ENCODE measurements at places on chromosomes 7 and 10.

- no peak for DNase-seq
Measured at GRCh38 chr7:85483177-85483576, 296.3 kb upstream of the SEMA3D start.

DNA sequence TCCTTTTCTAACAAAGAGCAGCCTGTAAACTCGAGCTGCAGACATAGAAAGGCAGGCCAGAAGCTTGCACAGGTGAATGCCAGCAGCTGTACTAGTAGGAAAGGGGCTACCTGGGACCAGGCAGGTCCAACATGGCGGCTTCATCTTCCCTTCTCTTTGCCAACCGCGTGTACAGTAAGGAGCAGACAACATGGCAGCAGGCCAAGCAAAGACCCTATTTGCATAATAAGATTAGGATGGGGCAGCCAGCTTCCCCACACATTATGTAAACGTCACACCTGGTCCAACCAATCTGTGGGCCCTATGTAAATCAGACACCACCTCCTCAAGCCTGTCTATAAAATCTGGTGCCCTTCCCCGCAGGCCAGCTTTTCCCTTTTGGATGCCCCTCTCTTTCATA lies 1186.5 kb upstream of the AUTS2 start:
- no peak for DNase-seq

DNA sequence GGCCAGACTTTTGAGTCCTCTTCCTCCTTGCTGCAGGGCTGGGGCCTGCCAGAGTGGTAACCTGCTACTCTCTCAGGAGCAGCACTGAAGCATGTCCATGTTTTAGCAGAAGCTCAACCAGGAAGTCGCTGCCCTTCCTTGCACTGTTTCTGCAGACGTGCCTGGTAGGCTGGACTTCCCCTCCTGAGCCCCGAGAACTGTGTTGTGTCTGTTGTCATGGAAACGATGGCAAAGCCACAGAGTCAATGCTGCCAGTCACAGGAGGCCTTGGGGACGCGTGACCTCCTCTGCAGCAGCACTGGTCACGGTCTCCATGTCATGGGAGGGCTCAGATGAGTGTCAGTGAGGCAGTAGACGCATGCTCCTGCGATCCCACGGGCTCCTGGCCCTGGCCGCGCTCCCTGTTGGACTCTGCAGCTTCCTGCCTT lies 145.5 kb downstream of the FANK1 start:
- DNase-seq: peak; percentile 50

DNA sequence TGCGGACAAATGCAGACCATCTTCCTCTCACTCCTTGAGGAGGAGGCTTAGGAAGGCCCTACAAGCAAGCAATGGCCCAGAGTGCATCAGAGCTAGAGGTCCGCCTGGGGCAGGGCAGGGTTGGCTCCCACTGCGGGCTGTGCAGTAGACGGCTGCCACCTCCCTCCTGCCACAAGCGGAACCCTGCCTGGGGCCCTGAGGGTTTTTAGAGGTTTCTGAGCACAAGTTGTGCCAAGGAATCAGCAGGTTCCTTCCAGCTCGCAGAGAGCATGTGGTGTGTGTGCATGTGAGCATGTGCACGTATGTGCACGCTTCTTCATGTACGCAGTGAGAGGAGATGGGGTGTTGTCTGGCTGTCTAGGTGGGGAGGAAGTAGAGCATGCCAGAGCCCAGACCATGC lies 25.9 kb upstream of the SMARCD3 start:
- DNase-seq: no peak

- DNase-seq: no peak
Measured at GRCh38 chr7:96685353-96685752, 24.3 kb downstream of the SEM1 start.

DNA sequence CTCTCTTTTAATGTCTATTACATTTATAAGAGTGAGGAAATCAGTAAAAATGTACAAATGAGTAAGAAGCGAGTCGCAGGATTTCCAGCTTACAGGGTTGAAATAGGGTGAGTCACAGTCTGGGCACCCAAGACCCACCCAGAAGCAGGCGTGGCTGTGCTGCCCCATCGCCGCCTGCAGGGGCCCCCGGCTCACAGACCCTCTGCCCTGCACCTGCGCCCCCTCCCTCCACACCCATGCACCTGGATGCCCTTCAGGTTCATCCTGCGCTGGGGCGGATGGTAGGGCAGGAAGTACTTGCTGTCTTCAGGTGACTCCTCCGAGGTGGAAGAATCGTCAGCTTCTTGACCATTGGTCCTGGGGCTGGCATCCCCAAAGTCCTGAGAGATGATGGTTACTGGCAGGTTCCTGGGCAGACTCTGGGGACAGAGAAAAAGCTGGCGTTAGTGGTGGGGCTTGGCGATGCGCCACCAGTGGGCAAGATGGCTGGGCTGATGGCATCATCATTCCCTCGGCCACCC lies 90.2 kb upstream of the GNA12 start:
- DNase-seq: no peak

GRCh38 chr10:21334891-21335696 lies 190.4 kb downstream of the SKIDA1 start:
- DNase-seq: no peak

DNA sequence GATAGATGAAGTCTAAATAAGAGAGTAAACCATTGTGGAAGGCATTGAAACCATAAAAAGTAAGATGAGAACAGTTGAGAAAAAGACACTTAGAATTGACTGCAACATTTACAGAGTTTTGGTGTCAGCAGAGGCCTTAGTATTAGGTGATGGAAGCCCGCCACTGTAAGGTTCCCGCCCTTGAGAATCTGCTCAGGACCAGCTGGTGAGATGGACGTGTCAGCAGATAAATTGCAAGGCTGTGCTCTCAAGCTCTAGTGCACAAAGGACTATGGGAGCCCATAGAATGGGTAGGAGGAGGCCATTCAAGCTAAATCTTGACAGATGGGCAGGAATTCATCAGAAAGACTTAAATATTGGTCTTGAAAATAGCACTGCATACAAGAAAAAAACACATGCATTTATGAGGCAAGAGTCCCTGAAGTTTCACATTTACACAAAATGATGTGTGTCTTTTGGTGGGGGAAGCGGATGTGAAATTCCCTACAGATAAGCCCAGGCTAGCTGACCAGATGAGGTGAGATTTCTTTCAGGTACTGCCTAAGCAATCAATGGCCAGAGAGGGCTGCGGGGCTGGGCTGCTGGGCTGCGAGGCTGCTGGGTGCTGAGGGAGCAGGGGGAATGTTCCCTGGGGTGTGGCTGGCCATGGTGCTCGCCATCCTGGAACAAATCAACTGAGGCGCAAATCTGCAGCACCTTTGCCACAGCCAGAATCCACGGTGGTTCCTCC lies 42.5 kb downstream of the SYPL1 start:
- DNase-seq: no peak

DNA sequence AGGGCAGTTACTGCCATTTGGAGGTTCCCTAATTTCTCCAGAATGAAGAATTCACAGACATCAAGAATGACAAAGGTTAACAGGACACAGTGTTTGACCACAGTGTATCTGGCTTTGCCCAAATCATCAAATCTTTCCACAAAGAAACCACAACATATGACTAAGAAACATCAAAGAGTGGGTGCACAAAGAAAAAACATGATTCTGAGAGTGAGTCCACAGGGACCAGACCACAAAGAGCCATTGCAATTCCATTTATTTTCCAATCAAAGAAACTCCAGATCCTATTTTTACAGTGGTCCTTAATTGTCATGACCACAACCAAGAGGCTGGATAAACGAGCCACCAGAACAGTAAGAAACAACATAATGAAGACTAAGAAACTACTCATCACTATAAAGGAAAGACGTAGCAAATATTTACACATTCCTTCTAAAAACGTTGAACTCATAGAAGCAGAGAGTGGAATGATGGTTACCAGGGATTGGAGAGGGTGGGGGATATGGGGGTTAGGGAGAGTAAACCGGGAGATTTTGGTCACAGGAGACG lies 286.5 kb downstream of the DOCK4 start:
- no peak for DNase-seq

DNA sequence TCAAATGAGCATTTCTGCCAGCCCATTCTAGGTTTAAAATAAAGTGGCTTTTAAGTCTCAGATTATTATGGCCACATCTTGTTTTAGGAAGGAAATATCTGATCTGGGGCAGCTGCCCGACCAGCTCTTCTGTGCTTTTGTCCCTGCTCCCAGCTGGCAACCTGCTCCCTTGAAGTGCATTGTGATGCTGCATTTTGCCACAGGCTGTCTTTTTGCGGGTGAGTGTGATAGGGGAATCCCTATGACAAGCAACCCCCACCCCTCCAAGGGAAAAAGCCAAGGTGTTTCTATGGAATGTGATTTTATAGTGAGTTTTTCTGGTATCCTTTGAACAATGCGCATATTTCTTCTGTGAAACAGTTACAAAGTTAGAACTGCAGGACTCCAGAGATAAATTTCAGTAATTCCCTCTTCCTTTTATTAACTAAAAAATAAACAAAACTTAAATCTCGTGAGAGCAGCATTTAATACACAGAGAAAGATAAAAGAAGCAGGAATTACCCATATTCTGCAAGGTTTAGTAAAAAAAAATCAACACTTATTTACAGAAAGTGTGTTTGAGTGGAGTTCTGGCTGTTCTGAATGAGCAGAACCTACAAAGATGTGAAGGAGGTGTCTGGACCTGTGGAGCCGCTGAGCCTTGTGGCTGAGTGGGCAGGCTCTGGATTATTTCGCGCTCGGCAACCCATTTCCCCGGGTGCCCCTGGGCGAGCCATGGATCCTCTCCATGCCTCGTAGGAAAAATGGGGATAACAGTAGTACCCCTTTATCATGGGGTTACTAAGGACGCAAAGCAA lies 10.1 kb upstream of the HPS1 start:
- no peak for DNase-seq

- DNase-seq: no peak
Measured at GRCh38 chr10:101934686-101935305, 91.2 kb upstream of the KCNIP2 start.

DNA sequence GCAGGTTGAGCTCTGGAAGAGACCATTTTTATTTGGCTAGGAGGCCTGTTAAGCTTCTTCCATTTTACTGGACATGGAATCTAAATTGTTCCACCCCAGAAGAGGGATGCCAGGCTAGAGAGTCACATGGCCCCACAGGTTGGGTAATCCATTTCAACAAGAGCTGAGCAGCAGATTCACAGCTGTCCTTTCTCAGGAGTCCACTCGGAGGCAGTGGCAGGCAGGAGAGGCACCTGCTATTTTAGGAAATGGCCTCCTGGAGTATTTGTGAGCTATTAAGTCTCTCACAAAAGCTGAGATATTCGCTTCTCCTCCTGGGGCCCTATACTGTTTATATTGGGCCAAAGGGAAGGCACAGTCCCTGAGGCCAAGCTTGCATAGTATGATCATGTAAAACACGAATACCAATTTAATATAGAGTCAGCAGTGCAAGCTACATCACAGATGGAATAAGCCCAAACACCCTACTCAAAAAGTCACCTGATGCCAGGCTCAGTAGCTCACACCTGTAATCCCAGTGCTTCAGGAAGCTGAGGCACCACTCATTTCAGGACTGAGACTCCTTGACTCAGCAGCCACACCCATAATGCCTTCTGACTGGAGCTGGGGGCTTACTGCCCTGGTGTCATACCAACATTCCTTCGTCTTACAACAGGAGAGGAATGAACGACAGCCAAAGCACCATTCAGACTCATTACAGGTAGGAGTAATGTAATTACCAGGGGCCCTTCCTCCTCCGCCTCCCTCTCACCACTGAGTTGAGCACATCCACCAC lies 124.1 kb downstream of the LMBR1 start:
- DNase-seq: no peak

DNA sequence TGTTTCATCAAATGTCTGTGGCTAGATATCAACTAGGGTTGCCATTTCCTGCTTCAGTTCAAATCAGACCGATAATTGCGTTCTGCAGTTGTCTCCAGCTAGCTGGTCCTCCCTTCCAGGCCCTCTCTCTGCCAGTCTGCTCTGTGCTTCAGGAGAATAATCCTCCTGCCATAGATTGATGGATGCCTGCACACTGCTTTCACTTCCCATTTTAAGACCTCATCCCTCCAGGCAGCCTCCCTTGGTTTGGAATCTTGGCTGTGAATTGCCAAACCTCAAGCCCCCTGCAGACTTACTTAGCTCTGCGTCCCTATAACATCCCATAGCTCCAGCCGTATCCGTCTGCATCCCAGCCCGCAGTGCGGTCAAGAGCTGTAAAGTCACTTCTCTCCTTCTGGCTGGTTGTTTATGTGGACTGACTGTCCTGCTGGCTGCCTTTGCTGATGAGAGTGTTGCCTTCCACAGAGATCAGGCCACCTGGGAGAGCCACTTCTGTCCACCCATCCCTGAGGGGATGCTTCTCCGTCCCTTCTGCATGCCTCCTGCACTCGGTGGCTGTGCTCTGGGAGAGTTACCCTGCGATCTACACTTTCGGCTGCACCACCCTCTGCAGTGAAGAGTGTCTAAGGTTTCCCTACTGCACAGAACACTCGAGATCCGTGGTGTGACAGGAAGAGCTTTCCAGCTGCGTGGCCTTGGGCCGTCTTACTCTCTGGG lies 22.4 kb upstream of the KLF6 start:
- no peak for DNase-seq

GRCh38 chr10:110107887-110108286 lies 99.5 kb upstream of the MXI1 start:
- DNase-seq: no peak

DNA sequence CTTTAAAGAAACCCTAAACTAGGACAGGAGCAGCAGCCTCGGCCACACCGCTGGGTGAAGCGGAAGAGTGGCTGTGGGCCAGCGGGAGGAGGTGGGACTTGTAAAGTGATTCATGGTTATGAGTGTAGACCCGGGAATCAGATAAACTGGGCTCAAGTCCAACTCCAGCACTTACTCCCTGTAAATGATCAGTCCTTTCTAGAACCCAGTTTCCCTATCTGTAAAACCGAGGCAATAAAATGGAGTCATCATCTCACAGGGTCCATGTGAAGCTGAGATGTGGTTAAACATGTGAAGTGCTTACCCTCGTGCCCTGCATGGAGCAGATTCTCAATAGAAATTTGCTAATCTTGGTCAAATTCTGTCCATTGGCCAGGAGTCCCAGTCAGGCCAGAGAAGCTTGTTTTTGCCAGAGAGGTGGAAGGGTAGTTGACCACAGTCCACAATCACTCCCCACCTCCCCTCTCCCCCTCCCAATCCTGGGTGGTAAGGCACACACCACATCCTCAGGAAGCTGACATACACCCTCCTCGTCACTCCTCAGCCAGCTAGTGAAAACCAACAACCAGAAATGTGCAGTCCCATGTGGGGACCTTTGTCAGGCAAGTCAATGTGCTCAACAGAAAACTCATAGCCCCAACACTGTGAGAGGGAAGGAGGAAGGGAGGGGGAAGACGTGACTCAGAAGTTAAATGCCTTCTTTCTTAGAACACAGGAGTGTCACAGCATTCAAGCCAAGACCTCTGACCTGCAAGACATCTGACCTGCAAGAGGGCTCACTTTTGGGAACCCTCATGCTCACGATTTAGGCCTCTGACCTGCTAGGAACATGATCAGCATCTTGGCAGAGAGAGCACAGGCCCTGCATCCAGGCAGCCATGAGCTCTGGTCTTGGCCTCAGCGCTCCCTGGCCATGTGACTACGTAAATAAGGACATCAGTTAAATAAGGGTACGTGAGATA lies 145.1 kb downstream of the PLXNA4 start:
- no peak for DNase-seq

DNA sequence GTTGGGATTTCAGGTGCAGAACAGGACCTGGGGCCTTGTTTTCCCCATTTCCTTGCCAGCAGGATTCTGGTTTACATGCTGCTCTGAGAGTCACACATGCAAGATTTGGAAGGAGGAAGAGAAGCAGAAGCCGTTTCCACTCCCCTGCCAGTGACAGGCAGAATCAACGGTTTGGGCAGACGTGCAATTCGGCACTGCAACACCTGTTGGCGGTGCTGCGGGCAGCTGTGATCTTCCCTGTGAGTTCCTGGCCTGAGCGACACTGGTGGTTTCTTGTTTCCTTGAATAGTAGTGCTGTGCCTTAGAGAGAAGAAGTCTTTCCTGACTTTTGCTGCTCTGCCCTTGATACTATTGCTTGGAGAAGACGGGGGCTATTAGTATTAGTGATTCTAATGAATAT lies 1126.2 kb downstream of the TYW1 start:
- DNase-seq: no peak

Measured in stimulated activated CD8-positive, alpha-beta memory T cell treated with anti-CD3 and anti-CD28 coated beads, Interleukin-4, amount 100 ng/mL, for 1 hour (primary cell).